ENCODE measurements at places on chromosomes 2 and 18.

GRCh38 chr2:239882331-239882732 lies 142.8 kb downstream of the NDUFA10 start:
- peak; percentile 27 for DNase-seq

GRCh38 chr2:239204136-239204875 lies 196.5 kb downstream of the HDAC4 start:
- no peak for DNase-seq

GRCh38 chr18:74040008-74040407 lies 107.6 kb downstream of the FBXO15 start:
- no peak for DNase-seq

DNA sequence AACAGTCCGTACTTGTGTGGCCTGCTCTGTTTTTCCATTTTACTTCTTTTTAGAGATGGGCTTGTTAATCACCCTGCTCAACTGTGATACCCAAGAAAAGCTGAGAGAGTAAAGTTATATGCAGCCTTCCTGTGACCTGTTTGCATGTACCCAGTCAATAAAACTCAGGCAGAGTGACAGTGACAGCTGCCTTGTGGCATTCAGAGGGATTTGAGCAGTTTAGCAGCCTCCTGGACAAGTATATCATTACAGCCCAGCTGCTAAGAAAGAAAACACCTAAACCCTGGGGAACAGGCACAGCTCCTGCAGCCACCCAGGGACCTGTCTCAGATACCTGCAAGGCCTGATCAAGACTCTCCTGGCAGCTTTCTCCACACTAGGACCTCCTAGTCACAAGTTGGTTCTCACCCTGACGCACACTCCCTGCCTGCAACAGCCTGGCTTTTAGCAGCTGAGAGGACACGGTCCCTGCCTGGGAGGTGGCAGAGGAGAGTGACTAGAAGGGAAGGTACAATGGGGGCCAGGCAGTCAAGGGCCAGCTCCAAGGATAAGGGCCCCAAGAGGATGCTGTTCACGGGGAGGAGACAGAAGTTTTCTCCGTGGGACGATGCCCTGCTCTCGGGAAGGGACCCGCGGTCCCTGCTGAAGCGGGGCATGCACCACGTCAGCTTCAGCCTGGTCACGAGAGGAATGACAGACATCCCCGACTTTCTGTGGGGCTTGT lies at the start of gene LRRC30:
Gene LRRC30 (plus strand): TSS at position 464 of the 724 bp plus-strand sequence. CDS start 50 bp downstream, at position 514.
- no peak for DNase-seq

DNA sequence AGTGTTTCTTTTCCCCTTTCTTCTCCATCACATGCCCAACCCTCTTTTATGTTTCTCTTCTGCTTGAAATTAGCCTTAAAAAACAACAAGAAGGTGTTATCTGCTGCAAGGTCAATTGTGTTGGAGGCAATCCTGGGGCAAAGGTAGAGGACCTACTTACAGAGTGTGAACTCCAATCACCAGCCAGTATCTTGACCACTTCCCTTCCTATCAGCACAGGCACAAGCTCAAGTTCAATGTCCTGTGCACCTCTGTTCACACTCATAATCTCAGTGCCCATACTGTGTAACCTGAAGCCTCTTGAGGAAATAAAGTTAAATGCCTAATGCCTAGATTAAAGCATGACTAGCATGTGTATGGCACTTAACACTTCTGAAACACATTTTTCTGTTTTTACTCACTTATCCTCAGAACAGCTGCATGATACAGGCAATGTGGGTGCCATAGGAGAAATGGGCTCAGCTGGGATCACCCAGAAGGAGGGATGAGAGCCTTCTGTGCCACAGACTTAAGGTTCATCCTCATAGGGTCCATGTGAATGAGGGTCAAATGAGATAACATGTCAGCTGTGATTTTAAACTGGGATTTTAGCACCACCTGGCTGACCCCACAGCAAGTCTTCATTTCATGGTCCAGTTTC lies 701.5 kb downstream of the BCL11A start:
- DNase-seq = no peak

- no peak for DNase-seq
These were observed 27.2 kb downstream of the IL1R2 start for GRCh38 chr2:102018823-102019445.

- DNase-seq = no peak
These were observed 97.2 kb downstream of the RAB3GAP1 start for GRCh38 chr2:135149251-135149650.

DNA sequence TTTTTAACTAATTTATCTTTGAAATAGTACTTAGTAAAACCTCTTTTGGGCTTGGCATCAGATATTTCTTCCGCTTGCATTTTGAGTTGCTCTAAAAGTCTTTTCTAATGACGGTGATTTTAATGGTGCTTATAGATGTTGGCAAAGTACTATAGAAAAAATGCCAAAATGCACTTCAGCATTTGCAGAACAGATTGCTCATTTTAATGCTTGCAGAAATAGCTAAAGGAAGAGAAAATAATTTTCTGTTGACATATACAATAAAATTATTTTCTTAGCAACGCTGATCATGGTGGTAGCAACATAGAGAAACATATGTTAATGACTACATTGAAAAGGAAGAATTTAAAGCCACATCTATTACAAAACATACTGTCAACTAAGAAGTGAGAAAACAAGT lies 170.7 kb downstream of the STK39 start:
- no peak for DNase-seq

DNA sequence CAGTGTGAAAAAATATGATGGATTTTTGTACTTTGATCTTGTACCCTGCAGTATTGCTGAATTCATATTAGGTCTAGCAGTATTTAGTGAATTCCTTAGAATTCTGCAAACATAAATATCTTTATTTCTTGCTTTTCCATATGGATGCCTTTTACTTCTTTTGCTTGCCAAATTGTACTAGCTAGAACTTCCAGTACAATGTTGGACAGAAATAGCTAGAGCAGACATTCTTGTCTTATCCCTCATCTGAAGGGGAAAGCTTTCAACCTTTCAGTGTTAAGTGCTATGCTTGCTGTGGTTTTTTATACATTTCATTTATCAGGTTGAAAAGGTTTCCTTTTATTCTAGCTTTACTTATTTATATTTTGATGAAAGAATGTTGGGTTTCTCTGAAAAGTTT lies 1321.9 kb upstream of the CHAC2 start:
- DNase-seq = no peak

- no peak for DNase-seq
These were observed 47.0 kb downstream of the C2orf76 start for GRCh38 chr2:119319593-119319992.

GRCh38 chr18:29979881-29980280 lies 1062.7 kb downstream of the DSC3 start:
- DNase-seq = no peak

DNA sequence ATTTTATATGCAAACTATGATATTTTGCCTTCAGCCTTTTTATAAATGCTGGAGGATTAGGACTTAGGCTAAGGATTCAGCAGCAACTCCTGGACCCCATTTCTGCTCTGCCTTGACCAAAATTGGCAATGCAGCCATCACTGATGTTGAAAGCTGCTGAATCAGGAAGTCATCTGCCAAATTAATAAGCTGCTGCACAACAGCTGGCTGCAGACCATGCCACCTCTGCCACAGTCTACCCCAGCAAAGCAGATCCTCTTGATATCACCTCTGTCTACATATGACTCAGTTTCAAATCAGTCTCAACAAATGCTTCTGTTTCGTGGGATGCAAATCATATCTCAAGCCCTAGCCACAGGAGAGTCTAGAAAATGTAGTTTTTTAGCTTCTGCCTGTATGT lies 7.1 kb upstream of the SOS1 start:
- DNase-seq = peak; percentile 47

GRCh38 chr18:8507915-8508705 lies 101.1 kb upstream of the RAB12 start:
- no peak for DNase-seq

GRCh38 chr2:73716543-73717250 lies 20.4 kb downstream of the TPRKB start:
- DNase-seq = no peak

GRCh38 chr18:12907258-12907925 lies 23.4 kb upstream of the PTPN2 start:
- DNase-seq = no peak

GRCh38 chr2:168326572-168326971 lies 79.2 kb upstream of the STK39 start:
- no peak for DNase-seq

DNA sequence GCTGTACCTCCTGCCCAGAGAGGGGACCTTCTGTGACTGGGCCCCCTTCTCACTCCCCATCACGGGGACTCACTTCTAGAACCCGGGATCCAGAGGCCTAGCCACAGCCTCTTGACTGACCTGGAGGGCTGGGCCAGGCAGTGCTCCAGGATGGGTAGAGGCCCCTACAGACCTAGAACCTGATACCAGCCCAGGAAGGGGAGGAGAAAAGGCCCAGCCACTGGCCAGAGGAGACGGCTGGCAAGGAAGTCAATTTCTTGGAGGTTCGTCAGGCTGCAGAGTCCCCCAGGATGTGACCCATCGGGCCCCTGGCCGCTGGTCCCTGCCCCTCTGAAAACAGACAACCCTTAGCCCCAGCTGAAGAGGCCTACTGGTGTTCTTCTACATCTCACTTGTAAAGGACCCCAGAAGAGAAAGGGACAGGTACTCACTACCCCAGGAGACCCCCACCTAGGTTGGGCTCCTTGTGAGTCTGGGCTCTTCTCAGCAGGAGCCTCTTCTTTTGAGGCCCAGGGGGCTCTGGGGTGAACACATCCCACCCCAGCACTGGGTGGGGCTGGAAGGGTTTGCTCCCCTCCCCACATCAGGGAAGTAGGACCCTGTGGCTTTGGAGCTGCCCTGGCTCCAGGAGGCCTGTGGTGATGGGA lies 86.0 kb downstream of the STPG4 start:
- DNase-seq = no peak

GRCh38 chr18:75125382-75126331 lies 83.3 kb downstream of the PTGR3 start:
- DNase-seq = no peak

DNA sequence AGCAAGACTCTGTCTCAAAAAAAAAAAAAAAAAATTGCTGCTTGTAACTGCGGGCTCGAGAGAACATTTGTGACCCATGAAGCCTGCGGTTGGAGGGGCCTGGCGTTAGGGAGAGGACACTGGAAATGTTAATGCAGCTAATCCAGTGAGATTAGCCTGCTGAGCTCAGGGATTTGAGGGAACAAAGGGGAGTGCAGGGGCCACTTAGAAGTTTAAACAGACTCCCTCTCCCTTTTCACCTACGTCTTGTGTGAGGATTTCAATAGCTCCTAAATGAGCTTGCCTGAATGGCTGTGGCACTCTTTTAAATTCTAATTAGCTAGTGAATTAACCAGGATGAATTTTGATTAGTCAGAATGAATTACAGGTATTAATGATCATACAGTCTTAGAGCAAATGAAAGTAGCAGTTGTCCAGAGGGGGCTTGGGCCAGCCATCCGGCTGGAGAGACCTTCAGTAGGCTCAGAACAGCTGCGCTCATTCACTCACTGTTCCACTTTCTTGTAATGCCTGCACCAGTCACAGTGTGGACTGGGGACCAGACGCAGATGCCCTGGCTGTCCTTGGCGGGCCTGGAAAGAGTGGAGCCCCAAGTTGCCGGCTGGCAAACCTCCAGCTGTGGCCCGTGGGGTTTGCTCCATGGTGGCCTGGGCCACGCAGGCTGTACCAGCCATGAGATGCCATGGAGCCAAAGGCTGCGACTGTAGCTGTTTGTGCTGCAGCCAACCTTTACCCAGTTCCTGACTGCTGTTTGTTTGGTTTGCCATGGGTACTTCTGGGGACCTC lies 20.8 kb downstream of the LDLRAD4 start:
- DNase-seq = no peak

- no peak for DNase-seq
These were observed 23.9 kb downstream of the SNTG2 start for GRCh38 chr2:974502-974901.

GRCh38 chr18:67279988-67280387 lies 236.5 kb downstream of the DSEL start:
- DNase-seq = no peak

GRCh38 chr2:74844752-74845151 lies 10.8 kb downstream of the HK2 start:
- no peak for DNase-seq

GRCh38 chr18:54551590-54551989 lies 39.5 kb upstream of the DYNAP start:
- DNase-seq = no peak

- no peak for DNase-seq
These were observed 431.3 kb upstream of the SMIM21 start for GRCh38 chr18:75858754-75859153.

- peak; percentile 45 for DNase-seq
These were observed at the start of gene MAP3K20 for GRCh38 chr2:173075781-173076580. MAP3K20 (plus strand) TSS chr2:173075846; CDS start chr2:173091032, 15,186 bp downstream.

GRCh38 chr2:241309684-241310117 lies 5.8 kb downstream of the HDLBP start:
- DNase-seq = peak; percentile 51

GRCh38 chr18:65322895-65323294 lies 427.9 kb upstream of the CDH7 start:
- no peak for DNase-seq

GRCh38 chr18:35535297-35535696 lies 37.5 kb upstream of the INO80C start:
- DNase-seq = no peak

- DNase-seq = no peak
These were observed 221.4 kb upstream of the ST6GAL2 start for GRCh38 chr2:107107351-107107750.

- DNase-seq = no peak
These were observed 74.8 kb downstream of the DSC3 start for GRCh38 chr18:30967701-30968100.

GRCh38 chr2:157843935-157844334 lies 32.2 kb downstream of the ACVR1 start:
- no peak for DNase-seq

DNA sequence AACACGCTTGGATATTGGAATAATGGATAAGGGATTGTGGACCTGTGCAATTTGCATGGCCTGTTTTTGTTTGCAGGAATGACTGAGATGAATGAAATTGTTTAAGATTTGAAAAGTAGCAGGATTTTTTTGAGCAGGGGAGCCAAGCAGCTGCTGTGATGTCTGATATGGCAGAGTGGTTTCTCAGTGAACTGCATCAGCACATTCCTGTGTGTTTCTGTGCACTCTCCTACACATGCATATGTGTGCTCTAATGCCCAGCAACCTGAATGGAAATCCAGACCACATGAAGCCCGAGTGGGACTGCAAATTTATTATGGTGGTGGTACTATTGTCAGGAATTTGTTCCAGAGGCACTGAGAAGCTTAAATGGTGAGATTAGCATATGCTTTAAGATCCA lies 161.7 kb downstream of the PARD3B start:
- no peak for DNase-seq

DNA sequence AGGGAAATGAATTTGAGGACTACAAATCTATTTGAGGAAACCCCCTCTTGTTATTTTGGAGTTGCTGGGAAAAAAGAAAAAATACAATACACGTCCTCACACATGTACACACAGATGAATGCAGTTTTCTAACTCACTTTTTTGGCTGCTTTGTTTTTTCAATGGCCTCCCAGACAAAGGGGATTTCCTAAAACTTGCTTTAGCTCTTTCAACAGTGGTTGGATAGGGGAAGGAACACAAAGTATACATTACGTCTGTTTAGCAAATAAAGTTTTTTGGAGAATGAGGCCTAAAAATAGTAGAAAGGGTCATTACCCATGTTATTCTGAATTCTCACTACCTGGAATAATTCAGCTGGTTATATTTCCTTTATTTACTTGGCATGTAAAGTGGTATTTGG lies 125.3 kb upstream of the ITGB6 start:
- no peak for DNase-seq

- no peak for DNase-seq
These were observed 154.0 kb upstream of the MAP3K20 start for GRCh38 chr2:172921532-172922236.

- DNase-seq = no peak
These were observed 1.3 kb downstream of the RAB31 start for GRCh38 chr18:9709304-9709877.

- DNase-seq = no peak
These were observed 1259.5 kb upstream of the CDH2 start for GRCh38 chr18:29436459-29436858.

- no peak for DNase-seq
These were observed 1410.3 kb upstream of the LRRTM1 start for GRCh38 chr2:81714817-81715216.

Measured in activated T-cell treated with anti-CD3 and anti-CD28 coated beads for 48 hours (primary cell).